ENCODE measurements at places on chromosomes 3 and 15. TPM values are rescaled to one million over a fixed set of nuclear protein-coding genes. Genes with fewer than 3 reads are reported as not detected.
A peak's percentile ranks its signal among the peaks of the same experiment; 100 is the strongest.

Gene TRH
- not detected for total RNA-seq

Gene PPM1M
- total RNA-seq, result 8.1 TPM

Gene GPR149
- not detected for total RNA-seq

Gene RABL3
- 25.5 TPM for total RNA-seq

Gene DGKG
- total RNA-seq, result 0.64 TPM

Gene CCR8
- total RNA-seq, result 0.29 TPM

Gene MME
- total RNA-seq, result 2.6 TPM

Gene C3orf20
- total RNA-seq, result 0.08 TPM

Gene GHSR
- not detected for total RNA-seq

Gene DIPK2A
- total RNA-seq, result 21.4 TPM

DNA sequence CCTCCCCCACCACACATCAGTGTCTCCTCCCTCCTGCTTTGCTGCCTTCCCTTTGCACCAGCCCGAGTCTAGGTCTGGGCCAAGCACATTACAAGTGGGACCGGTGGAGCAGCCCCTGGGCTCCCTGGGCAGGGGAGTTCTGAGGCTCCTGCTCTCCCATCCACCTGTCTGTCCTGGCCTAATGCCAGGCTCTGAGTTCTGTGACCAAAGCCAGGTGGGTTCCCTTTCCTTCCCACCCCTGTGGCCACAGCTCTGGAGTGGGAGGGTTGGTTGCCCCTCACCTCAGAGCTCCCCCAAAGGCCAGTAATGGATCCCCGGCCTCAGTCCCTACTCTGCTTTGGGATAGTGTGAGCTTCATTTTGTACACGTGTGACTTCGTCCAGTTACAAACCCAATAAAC, 2.3 kb upstream of the ABCF3 start:
- DNase-seq, result peak; percentile 15

- peak; percentile 35 for DNase-seq
These were observed 693 bp downstream of the CD200 start for GRCh38 chr3:112333381-112334317.

DNA sequence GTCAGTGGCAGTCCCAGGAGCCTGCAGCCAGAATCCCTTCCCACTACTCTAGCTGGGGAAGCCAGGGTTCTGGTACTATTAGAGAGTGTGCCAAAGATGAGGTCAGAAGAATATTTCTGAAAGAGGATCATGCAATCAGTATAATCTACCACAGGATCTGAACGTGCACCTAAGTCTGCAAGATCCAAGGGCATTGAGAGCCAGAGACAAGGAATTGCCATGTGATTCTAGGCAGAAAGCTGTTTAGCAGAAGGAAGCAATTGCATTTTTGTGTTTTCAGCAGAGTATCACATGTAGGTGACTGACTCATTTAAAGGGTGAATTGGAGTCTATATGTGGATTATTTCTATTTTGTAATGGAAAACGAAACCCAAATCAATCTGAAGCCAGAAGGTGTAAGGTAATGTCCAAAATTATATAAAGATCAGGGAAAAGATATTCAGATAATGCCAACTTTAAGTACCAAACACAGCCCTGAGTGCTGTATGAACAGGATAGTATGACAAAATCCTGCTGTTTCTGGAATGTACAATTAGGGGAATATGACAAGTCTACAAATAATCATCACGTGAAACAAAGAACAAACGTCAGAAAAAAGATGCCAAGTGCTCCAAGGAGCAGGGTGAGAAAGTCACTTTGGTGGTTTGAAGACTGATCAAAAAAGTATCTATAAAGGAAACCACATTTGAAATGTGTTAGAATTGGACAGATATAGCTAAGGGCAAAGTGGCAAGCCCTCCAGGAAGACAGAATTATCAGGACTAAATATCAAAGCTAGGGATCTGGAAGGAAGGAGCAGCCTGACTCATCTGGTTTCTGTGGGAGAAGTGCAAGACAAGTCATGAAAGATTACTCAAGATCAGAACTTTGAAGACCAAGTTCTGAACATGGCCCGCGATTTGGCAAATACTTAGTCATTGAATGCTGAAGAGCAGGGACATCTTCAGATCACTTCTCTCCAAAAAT, 1036.6 kb downstream of the NTRK3 start:
- DNase-seq, result no peak

DNA sequence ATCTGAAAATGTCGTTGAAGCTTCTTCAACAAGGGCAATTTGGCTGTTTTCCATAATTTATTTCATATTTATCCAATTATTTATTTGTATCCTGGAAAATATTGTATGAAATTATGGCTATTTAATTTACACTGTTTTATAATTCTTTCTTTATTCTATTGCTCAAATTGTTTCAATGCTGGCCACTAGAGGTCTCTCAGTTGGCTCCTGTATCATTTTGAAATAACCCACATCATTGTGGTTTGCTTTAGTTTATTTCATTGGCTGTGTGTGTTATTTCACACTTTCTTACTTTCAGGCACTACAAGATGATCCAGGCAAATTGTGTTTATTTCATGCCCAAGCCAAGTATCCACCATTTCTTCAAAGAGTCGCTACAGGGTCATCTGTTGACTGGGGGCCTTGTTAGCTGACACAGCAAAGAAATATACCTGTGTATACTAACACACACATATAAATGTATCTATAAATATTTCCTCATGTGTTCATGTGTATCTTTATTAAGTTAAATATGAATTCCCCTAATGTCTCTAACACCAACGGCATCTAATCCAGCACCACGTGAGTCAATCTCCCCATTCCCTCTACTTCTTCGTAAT, 86.2 kb downstream of the NPAP1 start:
- DNase-seq, result no peak

DNA sequence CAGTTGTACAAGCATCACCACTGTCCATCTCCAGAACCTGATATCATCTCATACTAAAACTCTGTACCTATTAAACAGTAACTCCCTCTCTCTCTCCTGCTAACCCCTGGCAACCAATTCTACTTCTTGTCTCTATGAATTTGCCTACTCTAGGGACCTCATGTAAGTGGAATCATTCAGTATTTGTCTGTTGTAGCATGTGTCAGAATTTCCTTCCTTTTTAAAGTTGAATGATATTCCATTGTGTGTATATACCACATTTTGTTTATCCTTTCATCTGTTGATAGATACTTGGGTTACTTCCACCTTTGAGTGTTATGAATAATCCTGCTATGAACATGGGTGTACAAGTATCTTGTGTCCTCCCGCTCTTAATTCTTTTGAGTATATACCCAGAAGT, 16.6 kb downstream of the ZNF592 start:
- DNase-seq, result no peak

GRCh38 chr15:69760890-69761568, 308.4 kb downstream of the RPLP1 start:
- peak; percentile 27 for DNase-seq

DNA sequence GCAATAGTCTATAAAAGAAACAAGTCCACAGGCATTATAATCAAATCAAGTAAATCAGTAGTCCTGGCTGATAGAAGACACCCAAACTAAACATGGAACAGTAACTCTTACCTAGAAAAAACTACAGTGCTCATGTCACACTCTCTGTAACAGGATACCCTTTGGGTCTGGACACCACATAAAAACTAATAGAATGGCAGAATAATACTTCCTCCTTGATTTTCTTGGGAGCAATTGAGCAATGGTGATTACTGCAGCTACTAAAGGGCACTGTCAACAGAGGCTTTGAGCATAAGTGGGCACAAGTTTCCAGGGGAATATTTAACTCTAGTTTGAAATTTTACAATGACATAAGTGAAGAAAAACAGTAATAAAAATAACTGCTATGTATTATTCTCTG, 59.5 kb downstream of the GLB1 start:
- no peak for DNase-seq

GRCh38 chr15:39944726-39945125, 10.8 kb downstream of the EIF2AK4 start:
- no peak for DNase-seq

- no peak for DNase-seq
These were observed 404.7 kb upstream of the PPP2R3A start for GRCh38 chr3:135560847-135561246.

DNA sequence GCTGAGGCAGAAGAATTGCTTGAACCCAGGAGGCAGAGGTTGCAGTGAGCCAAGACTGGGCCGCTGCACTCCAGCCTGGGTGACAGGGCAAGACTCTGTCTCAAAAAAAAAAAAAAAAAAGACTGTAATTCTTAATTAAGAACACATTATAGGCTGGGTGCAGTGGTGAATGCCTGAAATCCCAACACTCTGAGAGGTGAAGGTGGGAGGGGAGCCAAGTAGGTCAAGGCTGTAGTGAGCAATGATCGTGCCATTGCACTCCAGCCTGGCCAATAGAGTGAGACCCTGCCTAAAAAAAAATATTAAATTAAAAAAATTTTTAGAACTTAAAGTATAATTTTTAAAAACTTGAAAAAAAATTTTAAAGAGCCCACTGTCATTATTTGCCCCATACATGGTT, 13.4 kb upstream of the ARPIN start:
- no peak for DNase-seq

DNA sequence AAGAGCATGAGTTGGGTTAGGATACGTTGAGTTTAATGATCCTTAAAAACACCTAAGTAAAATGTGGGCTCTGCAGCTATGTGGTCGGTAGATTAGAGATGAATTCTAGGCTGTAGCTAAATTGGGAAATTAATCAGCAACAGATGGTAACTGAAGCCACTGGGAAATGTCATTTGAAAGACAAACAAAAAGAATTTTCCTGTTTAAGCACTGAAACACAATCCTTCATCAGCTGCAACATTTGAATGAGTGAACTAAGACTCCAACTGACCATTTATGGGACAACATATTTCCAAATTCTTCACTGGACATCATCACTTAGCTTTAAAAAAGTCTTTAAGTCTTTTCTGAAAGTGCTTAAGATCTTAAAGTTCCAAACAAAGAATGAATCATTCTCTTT, 226.9 kb downstream of the ZNF385D start:
- no peak for DNase-seq

- DNase-seq, result peak; percentile 46
These were observed 24.4 kb downstream of the SLC2A2 start for GRCh38 chr3:171001957-171002694.

DNA sequence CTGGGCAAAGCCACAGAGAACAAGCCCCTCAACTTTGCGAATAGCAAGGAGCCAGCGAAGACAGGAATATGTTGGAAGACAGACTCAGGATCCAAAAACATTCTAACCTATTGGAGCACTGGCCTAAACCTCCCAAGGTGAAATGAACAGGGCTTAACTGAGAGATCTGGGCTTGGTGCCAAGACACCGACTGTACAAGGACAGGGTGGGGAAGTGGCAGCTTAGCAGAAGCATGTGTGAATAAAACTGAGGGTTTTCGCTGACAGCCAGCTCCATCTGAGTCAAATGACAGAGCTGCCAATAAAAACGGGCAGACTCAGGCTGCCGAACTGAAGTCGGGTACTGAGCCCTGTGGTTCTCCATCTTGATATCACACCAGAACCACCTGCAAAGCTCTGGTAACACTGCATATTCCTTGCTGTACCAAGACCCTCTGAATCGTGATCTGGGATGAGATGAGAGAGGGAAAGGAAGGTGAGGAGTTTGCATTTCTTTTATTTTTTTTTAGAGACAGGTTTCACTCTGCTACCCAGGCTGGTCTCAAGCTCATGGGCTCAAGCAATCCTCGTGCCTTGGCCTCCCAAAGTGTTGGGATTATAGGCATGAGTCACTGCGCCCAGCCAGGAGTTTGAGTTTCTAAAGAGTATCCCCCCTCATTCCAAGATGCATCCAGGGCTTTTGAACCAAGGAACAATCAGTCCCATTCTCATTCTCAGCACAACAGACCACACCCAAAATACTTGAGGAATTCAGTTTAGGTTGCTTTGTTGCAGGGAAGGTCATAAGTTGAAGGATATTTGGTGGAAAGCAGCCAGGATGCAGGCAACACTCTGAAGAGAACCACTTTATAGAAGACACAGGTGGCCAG, 6.0 kb upstream of the PLCB2 start:
- DNase-seq, result peak; percentile 87

DNA sequence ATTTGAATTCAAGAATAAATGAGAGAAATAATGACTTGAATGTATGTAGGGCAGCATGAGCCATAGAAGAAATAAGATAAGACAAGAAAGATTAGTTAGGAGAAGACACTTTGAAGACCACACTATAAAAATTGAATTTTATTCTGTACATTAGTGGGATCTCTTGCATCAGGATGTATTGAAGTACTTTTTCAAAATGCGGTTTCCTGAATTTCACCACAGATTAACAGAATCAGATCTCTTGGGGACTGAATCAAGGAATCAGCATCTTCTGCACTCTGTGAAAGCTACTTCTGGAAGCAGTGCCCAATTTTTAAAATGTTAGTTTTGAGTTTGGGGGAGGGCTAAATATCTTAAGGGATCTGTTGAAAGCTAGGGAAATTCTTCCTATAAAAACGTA, 763.9 kb upstream of the GOLIM4 start:
- no peak for DNase-seq

- no peak for DNase-seq
These were observed 887.8 kb downstream of the MCTP2 start for GRCh38 chr15:95119041-95119610.

GRCh38 chr3:149917124-149917667, 53.5 kb downstream of the PFN2 start:
- DNase-seq, result no peak

Measured in colonic mucosa (tissue), 4 donors.